ENCODE measurements at places on chromosomes 4 and X.

DNA sequence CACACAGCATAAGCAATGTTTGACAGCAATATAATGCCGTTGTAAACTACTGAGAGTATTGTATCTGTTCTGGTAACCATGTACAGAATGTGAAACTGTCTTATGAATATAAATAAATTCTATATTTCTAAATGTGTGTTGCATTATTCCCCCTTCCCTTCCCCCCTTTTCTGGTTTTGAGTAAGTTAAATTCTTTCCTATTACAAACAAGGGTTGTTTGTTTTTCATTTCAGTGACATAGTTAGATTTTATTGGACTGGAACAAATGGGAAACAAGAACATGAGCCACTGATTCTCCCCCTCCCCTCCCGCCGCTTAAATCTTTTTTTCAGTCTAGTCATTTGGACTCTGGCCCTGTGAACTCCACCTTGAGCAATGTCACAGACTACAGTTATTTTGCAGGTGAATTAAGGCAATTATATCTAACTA is 69.8 kb downstream of the GPAT3 start:
- no peak for DNase-seq

GRCh38 chrX:45689971-45690370 is 489.3 kb upstream of the DIPK2B start:
- no peak for DNase-seq

GRCh38 chr4:100838286-100838685 is 320.5 kb upstream of the EMCN start:
- DNase-seq: no peak

DNA sequence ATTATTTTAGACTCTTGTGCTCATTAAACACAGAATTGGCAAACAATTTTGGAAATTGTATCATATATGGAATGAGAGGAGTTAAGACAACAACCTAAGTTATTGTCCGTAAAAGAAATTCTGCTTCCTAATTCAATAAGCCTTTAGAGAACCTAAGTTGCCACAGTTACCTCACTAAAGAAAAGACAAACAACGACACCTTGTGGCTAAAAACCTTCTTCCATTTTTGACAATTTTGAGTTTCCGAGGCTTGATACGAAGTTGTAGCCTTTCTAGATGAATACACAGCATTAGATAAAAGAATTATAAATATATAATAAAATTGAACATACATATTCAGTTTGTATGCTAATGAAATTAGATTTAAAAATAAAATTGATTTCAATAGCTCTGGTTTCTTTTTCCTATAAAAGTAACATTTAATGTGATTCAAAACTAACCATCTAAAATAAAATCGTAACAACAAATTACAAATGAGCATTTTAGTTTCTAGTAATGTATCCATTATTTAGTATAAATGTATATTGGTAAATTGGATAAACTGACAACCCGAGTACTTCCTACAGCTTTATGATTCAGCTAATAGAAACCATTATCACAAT is 275.1 kb downstream of the GPM6A start:
- DNase-seq: no peak

- no peak for DNase-seq
These were observed 13.5 kb downstream of the RXFP1 start for GRCh38 chr4:158535130-158535614.

DNA sequence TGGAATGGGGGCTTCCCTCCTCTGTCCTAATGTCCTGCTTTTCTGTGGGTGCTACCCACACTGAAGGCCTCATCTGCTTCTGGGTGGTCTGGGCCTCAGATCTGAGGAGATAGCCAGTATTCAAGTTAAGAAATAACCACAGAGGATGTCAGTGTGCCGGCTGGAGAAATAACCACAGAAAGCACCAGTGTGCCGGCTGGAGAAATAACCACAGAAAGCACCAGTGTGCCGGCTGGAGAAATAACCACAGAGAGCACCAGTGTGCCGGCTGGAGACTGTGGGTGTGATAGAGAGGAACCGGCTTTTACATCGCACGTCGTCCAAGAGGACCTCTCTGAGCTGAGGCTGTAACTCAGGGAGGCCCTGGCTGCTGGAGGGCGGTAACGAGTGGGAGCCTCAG is 65.7 kb upstream of the PSAPL1 start:
- no peak for DNase-seq

- DNase-seq: no peak
These were observed 23.5 kb downstream of the OTC start for GRCh38 chrX:38375891-38376290.

DNA sequence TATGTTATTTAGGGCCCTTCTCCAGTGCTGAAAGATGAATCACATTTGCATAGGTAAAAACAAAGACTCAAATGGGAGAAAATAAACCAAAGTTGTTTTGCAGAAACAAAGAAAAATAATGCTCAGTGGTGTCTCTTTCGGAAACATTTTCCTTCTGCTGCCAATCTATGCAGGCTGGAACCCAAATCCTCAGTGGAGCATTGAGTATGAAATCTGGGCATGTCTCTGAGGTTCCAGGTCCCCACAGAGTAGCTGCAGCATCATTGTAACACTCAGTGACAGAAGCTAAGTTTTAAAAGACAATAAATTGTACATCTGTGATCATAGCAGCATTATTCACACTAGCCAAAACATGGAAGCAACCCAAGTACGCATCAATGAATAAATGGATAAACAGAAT is 303.6 kb downstream of the FBXW7 start:
- DNase-seq: no peak

- DNase-seq: no peak
These were observed 42.7 kb downstream of the GATB start for GRCh38 chr4:151717909-151718628.

- no peak for DNase-seq
These were observed 88.4 kb downstream of the ZXDA start for GRCh38 chrX:57821703-57822387.

GRCh38 chr4:139042981-139043460 is 27.4 kb downstream of the NOCT start:
- no peak for DNase-seq

- DNase-seq: no peak
These were observed 292.0 kb downstream of the CCSER1 start for GRCh38 chr4:90419124-90419711.

DNA sequence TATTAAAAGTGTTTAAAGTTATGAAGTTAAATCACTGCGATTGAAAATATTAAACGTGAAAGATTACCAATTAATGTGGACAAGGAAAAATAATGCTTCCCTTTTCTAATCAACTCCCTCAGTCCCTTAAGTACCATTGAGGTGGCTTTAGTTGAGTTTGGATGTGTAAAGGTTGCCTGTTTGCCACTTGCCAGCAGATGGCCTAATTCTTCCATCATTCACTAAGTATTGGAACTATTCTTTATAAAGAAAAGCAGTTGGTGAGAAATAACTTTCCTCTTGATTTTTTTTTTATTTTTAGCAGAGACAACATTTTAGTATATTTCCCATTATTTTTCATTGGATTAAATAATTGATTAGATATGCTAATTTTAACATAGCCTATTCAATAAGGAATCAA is 295.9 kb upstream of the TACR3 start:
- DNase-seq: no peak

- DNase-seq: peak; percentile 0
These were observed at the start of gene PCDH18 for GRCh38 chr4:137531986-137532868. Gene PCDH18, minus strand, starts transcription at chr4:137532494. Its CDS starts 406 bp downstream, at chr4:137532088.

- no peak for DNase-seq
These were observed 50.5 kb downstream of the HELT start for GRCh38 chr4:185068837-185069236.

DNA sequence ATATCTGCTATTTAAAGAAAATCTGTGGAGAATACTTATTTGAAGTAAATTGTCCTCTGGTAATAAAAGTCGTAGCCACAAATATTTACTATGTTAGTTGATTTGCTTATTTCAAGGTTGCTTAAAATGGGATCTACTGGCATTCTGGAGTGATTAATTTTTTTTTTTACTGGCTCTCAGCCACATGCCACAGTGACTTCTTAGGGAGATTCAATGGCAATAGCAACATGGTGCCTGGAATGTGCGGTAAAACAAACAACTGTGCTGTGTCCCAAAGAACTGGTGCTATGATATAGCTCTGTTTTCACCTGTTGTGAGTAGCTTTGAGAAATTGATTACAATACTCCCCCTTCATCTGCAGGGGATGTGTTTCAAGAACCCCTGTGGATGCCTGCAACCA is 324.3 kb downstream of the GPAT3 start:
- no peak for DNase-seq

Data from stimulated activated CD4-positive, alpha-beta T cell treated with anti-CD3 and anti-CD28 coated beads, Interleukin-1b, Interleukin-23, amount 100 ng/mL, for 1 hour (primary cell).